Kidney (tissue), 22 donors: ENCODE measurements at places on chromosomes 6 and 20. TPM values are rescaled to one million over a fixed set of nuclear protein-coding genes. Genes with fewer than 3 reads are reported as not detected.

The ABHD16B gene
- total RNA-seq, result not detected

GRCh38 chr20:37501940-37502339 lies 19.1 kb upstream of the NNAT start:
- no peak for DNase-seq

The BPIFB1 gene
- not detected for total RNA-seq

The LY6G6F gene
- total RNA-seq, result not detected

- no peak for DNase-seq
These were observed 384.6 kb downstream of the CDKAL1 start for GRCh38 chr6:20918868-20919267.
